Stimulated activated CD4-positive, alpha-beta T cell treated with anti-CD3 and anti-CD28 coated beads, Interleukin-1b, Interleukin-23, amount 100 ng/mL, for 48 hours (primary cell): ENCODE measurements at places on chromosomes 13 and 19.

DNA sequence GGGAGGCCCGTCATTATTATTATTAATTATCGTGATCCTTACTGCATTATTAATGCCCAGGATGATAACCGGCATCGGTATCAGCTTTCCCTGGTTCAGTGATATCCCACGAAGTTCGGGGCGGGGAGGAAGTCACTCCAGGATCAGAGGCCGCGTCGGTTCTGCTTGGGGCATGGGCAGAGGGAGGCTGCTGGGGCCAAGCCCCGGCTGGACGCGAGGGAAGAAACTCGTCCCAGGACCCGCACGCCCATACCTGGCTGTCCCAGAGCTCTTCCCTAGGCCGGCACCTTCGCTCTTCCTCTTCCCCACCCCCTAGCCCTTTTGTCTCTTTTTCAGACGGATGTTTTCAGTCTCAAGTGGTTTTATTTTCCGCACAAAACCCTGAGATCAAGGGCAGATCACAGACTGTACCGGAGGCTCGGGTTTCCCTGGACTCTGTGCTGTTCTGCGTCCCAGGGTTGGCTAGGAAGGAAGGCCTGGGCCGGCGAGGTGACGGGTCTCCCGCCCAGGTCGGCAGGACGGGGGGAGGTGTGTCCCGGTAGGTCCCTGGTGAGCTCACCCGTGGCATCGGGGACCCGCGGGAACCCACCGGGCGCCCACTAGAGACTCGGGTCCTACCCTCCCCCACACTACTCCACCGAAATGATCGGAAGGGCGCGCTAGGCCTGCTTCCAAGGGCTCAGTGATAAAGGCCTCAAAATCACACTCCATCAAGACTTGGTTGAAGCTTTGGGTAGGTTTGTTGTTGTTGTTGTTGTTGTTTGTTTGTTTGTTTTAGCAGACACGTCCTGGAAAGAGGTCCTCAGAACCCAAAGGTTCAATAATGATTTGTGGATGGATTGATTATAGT lies 7.9 kb downstream of the ZIC2 start:
- DNase-seq: no peak

DNA sequence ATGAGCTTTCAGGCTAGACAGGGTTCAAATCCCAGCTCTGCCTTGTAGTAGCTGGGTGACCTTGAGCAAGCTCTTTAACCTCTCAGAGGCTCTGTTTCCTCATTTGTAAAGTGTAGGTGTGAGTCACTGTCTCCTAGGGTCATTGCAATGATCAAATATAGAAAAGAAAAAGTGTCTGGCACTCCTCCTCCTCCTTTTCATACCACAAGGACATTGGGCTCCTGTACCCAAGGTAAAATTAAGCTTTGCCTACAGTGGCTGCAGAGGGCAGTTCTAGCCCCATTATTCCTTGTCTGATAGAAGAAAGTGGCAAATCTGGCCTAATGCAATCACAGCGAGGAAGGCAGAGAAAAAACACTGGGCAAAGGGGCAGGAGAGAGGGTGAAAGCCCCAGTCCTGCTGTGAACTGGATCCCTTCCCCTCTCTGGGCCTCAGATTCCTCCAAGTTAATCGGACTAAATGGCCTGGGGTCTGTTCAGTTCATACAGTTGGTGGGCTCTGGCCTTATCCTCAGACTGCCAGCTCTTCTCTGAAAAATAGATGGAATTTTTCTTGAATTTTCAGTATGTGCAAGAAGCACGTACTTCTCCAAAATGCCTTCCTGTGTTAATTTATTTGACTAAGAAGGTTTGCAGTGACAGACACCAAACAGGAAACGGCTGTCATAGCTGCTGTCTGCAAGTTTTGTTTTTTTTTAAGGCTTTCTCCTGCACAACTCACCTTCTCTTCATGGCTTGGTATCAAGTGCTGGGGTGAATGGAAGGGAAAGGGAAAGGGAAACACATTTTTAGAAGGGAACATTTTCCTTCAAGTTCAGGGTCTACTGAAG lies 35.3 kb downstream of the RGCC start:
- DNase-seq: no peak

- DNase-seq: no peak
Observed at GRCh38 chr13:101695870-101696516, 243.5 kb downstream of the ITGBL1 start.

DNA sequence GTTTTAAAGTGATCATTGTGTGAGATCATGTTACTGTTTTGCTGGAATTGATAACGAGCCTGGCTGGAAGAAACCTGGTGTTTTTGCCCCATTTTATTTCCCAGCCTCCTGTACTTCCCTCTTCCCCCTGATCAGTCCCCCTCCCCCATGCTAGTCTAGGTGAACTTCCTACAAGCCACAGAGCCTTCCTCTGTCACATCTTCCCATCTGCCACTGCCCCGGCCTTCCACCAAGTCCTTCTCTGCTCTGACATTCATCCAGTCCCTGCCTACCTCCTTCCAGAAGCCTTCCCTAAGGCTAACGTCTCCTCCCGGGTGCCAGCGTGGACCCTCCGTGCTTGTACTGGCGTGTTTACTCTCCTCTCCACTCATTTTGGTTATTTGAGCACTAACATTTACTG lies 14.3 kb downstream of the FARP1 start:
- no peak for DNase-seq

GRCh38 chr13:32309312-32310133 lies 5.6 kb downstream of the ZAR1L start:
- no peak for DNase-seq

DNA sequence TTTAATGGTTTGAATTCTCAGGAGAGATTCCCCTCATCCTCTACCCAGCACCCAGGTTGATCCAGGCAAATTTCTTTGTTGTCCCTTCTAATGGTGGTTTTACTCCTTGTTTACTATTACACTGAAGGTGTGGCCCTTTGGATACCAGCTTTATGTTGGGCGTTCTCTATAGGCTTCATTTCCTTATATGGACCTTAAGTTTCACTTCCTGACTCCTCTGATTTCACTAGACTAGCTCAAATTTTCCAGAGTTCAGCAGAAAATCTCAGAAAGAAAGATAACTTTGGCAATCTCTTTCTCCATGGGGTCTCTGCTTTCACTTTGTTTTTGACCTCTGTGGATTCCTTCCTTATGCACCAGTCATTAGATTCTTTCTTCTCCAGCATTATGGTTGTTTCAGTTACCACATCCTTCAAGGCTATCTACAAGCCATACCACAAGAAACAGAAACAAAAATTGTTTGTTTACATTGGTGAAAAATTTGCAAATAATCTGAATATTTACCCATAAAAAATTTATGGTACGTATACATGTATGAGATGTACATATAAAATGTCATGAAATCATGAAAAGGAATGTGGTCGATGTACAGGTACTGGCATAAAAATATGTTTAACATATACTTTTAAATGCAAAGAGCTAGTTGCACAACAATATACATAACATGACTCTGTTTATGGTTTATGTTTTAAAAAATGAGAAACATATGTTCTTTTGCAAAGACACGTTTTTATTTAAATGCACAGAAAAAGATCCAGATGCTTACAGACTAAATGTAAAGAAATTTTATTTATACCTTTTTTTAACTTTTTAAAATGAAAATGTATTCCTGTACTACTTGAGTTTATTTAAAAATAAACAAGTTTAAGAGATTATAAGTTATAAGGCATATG lies 212.6 kb downstream of the LACC1 start:
- DNase-seq: no peak

DNA sequence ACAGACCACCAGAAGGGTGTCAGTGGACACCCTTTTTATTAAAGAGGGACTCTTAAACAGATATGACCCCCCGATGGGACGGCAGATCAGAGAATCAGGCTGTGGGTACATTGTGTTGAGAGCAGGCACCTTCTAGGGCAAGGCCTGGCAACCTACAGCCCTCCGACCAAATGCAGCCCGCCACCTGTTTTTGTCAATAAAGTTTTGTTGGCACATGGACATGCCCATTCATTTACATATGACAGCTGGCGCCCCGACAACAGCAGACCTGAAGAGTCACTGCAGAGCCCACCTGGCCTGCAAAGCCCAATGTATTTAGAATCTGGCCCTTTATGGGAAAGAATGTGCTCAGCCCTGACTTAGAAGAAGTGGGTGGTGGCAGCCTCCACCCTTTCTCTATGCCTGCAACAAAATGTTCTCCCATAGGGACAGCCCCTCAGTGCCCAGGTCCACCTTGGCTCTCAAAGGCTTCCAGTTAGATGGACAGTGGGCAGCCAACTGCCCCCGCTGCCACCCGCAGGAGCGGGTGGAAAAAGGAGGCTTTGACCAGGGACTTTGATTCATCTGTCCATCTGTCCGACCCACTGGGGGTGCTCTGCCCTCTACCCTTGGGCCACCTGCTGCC lies 184.9 kb downstream of the PTPRS start:
- no peak for DNase-seq

GRCh38 chr19:10502524-10503001 lies 593 bp downstream of the KEAP1 start:
- peak; percentile 90 for DNase-seq

DNA sequence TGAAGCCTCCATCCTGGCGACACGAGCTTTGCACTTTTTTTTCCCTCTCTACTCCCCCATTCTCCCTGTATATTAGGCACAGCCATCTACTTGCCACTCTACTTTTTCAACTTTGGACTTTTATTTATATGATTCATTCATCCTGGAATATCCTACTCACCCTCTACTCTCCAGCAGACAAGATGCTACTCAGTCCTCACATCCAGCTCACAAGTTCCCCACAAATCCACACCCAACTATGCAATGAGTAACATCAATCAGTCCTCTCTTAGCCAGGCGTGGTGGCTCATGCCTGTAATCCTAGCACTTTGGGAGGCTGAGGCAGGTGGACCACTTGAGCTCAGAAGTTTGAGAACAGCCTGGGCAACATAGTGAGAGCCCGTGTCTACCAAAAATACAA lies 23.9 kb upstream of the URAD start:
- no peak for DNase-seq

DNA sequence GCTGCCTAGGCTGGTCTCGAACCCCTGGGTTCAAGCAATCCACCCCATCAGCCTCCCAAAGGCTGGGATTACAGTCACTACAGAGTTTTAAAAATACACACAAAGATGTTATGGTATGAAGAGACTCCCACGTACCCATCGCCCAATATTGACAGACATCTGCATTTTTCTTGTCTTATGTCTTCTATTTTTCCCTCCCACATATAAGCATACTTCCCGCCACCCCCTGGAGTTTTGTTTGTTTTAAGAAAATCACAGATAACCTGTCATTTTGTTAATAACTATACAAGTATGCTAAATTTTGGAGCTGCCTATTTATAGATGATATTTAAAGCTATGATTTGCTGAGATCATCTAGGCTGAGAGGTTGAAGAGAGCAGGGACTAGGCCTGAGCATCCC lies 6.2 kb upstream of the SMG9 start:
- DNase-seq: no peak

GRCh38 chr13:113934576-113934975 lies 39.3 kb downstream of the C13orf46 start:
- DNase-seq: no peak

GRCh38 chr13:79966493-79966895 lies 374.4 kb downstream of the SPRY2 start:
- no peak for DNase-seq

- DNase-seq: no peak
Observed at GRCh38 chr13:111858571-111858970, 208.4 kb upstream of the SOX1 start.

DNA sequence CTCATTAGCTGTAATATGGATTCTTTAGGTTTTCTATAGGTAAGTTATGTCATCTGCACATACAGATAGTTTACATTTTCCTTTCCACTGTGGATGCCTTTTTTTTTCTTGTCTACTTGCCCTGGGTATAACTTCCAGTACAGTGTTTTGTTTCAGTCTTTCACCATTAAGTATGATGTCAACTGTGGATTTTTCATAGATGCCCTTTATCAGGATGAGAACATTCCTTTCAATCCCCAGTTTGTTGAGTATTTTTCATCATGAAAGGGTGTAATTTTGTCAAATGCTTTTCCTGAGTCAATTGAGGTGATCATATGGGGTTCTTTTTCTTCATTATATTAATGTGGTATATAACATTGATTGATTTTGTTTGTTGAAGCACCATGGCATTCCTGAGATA lies 43.6 kb upstream of the SACS start:
- DNase-seq: no peak

GRCh38 chr13:29805994-29806979 lies 44.1 kb downstream of the UBL3 start:
- DNase-seq: peak; percentile 50

- DNase-seq: no peak
Observed at GRCh38 chr19:8635422-8635821, 5.0 kb downstream of the NFILZ start.

DNA sequence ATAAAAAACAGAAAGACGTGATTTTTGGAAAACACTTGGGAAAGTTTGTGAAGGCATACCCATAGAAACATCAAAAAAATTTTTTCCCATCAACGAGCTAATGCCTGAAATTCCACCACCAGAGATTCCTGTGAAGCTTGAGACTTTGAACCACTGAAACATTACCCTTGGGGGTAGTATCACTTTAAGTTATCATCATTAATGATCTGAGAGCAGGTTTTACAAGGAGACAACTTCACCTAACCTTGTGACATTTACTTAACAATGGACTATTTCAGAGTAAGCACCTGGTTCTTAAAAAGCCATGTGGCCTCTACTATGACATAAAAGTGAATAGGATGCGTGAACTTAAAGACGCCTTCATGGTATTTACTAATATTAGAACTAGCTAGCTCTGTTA lies 51.9 kb downstream of the DOCK9 start:
- DNase-seq: no peak

- DNase-seq: no peak
Observed at GRCh38 chr19:30001791-30002190, 59.8 kb downstream of the URI1 start.

DNA sequence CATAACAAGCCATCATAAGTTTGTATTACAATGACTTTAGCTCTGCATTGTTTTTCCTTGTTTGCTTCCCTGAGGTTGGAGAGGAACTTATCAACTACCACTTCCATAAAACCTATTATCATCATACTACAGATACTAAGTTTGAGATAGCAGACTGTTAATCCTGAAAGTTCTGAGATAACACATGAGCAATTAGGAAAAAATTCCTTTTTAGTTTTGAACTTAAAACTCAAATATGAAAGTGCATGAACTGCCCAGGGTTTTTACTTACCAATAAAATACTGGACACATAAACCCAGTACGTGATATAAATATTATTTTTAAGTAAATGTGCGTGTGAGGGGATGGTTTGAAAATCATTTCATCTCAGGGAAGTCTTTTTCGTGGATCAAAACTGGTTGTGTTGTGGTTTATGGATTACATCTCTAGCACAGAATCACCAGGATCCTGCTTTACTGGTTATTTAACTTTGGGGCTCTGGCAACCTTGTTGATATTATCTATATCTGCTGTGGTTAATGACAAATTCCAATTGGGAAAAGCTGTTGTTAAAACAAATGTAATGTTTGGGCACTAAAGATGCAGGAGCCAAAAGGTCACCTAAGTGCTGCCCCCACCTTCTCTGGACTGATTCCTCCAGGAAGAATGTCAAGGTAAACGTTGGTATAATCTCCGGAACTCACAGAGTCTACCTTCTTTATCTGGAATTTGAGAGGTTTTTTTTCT lies 12.4 kb downstream of the CDX2 start:
- DNase-seq: no peak

GRCh38 chr19:12689581-12690216 lies 1.9 kb downstream of the GNG14 start:
- no peak for DNase-seq

- DNase-seq: no peak
Observed at GRCh38 chr13:49256841-49257240, 9.1 kb downstream of the CDADC1 start.
